ENCODE measurements at places on chromosomes 13 and 19. TPM values are rescaled to one million over a fixed set of nuclear protein-coding genes. Genes with fewer than 3 reads are reported as not detected.

- peak; percentile 69 for DNase-seq
These were observed 89.4 kb upstream of the RAP2A start for GRCh38 chr13:97344265-97345175.

Gene PLPPR3
- total RNA-seq, result 0.06 TPM

DNA sequence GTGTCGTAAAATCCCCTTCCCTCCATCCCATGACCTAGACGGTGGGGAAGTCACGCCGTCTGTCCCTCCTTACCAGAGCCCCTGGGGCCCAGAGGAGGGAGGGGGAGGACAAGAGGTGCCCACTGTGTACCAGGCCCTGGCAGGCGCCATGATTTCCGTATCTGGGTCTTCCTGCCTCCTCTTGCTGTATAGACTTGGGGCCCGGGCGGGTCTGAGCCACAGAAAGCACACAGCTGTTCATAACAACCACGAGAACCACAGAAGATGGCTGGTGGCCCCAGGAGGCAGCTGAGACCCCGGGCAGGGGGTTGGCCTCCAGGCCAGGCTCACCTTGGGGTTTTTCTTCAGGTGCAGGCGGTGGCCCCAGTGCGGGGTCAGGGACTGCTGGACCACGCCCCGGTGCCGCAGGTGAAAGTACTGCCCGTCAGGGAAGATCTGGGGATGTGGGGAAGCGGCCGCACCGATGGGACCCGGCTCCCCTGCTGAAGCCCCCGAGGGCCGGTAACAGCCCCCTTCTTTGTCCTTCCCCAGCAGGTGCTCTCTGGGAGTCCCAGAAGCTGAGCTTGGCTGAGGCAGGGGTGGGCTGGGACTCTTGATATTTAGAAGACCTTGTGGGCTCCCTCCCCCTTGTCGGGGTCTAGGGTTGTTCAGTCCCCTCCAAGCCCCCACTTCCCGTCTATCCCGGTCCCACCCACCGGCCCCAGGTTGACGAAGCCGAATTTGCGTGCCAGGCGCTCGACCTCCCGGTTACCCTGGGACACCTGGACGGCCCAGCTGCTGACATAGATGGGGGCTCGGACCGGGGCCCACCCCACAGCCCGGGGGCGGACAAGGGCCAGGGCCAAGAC is 463 bp downstream of the PCSK4 start:
- DNase-seq, result peak; percentile 43

Gene TMEM221
- not detected for total RNA-seq

Gene FGF21
- total RNA-seq, result not detected

Gene IRGC
- total RNA-seq, result not detected

GRCh38 chr13:29496241-29496712 is 99.2 kb downstream of the SLC7A1 start:
- DNase-seq, result no peak

Gene NCCRP1
- total RNA-seq, result not detected

Gene PRR20B
- total RNA-seq, result not detected

Gene KLK11
- total RNA-seq, result not detected

DNA sequence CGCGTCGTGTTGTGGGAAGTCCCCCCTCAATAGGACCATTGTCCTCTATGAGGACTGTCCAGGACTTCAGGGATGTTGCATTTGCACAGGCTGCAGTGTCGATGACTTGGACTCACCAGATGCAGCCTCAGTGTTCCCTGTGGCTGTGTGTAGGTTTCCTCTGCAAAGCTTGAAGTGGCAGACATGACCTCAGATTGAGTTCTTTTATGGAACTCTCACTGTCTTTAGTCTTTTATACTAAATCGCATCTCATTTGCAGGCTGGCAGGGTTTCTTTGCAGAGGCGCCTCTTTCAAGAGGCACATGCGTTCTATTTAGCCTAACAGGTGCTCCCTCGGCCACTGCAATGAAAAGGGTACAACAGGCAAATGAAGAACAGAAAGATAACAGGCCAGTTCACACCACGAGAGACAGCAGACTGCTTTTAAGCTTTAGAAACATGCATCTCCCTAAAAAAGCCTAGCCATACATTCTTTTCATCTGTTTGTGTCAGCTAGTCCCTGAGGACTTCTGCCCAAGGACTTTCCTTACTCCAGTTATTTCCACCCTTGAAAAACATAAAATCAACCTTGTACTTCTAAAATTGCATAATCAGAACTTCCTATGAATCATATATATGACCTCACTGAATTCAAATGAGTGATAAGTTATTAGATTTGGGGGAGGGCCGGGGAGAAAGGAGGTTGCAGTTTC is 118.4 kb downstream of the RAB20 start:
- DNase-seq, result peak; percentile 61

Gene RXFP2
- not detected for total RNA-seq

GRCh38 chr19:41691268-41691970 is 3.3 kb upstream of the CEACAM7 start:
- DNase-seq, result no peak

Gene ZNF90
- total RNA-seq, result 0.11 TPM

- peak; percentile 43 for DNase-seq
These were observed 80.2 kb downstream of the TEX26 start for GRCh38 chr13:31012655-31013024.

- DNase-seq, result no peak
These were observed 29.0 kb downstream of the ZNF627 start for GRCh38 chr19:11626252-11626651.

DNA sequence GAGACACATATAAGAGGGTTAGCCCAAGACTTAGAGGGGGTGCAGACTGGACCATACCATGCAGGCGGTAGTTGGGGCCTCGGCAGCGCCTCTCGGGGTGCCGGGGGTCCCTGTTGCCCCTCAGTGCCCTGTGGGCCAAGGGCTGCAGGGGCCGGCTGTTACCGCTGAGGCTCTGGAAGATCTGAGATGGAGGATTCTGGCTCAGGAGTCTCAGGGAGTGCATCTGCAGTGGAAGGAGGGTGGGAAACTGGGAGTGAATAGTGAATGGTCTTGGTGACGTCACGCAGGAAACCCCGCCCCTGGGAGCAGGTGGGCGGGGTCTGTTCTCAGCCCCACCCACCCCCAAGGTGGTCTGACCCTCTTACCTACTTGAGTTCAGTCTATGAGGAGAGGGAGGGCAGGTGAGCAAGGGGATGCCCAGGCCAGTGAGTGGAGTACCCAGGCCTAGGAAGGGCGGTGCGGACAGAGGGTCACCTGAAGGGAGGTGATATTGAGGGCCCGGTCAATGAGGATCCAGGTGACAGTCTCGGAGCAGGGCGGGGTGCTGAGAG is 1.7 kb upstream of the DBP start:
- no peak for DNase-seq

- DNase-seq, result no peak
These were observed 497.8 kb downstream of the UQCRFS1 start for GRCh38 chr19:28715157-28715556.

Gene RPS15
- 3,266 TPM for total RNA-seq

DNA sequence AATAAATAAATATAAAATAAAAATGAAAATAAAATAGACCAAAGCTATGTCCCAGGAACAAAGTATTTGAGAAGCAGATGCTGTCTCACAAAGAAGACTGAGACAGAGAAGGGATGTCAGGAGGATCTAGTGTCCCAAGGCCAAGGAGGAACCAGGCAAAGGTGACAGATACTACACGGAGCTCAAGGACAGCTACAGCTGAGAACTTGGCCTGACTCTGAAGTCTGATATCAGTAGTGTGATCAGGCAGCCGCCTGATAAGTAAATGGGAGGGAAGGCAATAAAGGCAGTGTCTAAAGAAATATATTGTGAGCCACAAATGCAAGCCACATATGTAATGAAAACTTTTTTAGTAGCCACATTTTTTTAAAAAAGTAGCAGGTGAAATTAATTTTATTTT is 20.4 kb upstream of the NANOS3 start:
- no peak for DNase-seq

Gene RINL
- total RNA-seq, result 0.34 TPM

DNA sequence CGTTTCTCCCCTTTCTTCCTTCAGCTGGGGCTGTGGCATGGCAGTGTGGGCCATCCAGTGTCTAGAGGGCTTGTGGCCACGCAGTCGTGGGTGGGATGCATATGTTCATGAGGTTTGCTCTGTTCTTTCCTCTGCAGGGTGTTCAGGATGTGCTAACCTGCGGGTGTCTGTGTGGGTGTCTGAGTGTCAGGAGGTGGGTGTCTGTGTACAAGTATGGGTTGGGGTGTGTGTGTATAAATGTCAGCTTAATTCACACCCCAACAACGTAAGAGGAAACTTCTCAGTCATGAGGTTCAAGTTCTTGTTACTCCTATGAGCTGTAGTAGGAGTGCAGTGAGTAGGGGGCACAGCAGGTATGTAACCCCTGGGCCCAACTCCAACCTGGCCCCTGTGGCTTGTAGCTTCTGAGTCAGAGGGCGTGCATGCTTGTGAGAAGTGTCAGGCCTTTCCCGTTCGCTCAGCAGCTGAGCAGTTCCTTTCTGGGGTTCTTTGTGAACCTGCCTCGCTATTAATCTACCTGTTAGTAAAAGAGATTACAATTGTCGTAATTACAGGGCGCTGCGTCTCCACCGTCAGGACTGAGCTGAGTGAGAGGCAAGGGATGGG is 49.1 kb downstream of the NFIX start:
- DNase-seq, result no peak

GRCh38 chr13:109983447-109983846 is 197.1 kb upstream of the IRS2 start:
- no peak for DNase-seq

Gene CBARP
- 4.6 TPM for total RNA-seq

DNA sequence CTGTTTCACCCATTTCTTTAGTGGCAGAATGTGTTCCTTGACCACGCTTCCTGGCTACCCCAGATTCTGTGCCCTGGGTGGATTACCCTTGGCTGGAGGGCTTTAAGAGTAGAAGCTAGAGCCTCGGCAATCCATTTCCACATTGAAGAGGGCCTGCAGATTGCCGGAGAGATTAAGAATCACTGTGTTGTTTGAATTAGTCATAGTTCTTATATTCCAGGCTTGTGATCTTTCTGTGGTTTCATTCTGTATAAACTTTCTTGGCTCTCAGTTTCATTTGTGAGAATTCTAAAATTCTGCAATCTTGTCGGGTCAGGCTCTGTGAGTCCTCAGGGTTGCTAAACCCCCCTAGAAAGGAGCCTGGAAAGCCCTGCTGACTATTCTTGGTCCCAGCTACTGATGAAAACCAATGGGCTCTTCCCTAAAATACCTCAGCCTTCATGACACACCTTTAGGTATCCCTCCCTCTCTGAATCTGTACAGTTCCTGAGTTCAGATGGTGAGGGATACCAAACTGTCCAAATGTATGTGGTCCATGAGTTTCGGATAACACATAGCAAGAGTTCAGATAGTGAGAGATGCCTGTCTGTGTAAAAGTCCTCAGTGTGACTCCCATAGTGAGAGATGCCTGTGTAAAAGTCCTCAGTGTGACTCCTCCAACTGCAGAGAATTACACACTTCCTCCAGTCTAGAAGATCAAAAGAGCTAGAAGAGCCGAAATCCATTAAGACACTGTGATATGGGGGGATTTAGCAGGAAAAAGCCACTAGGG is 4.3 kb downstream of the PHF11 start:
- peak; percentile 77 for DNase-seq

- DNase-seq, result no peak
These were observed 23.4 kb upstream of the NDUFS7 start for GRCh38 chr19:1360126-1360817.

All from LHCN-M2 (cell line).